ENCODE measurements at places on chromosomes 5 and 9.
A peak's percentile ranks its signal among the peaks of the same experiment; 100 is the strongest.

- DNase-seq: no peak
Observed at GRCh38 chr5:169655353-169655752, 18.3 kb downstream of the DOCK2 start.

GRCh38 chr5:33148076-33148513, 292.7 kb upstream of the TARS1 start:
- no peak for DNase-seq

DNA sequence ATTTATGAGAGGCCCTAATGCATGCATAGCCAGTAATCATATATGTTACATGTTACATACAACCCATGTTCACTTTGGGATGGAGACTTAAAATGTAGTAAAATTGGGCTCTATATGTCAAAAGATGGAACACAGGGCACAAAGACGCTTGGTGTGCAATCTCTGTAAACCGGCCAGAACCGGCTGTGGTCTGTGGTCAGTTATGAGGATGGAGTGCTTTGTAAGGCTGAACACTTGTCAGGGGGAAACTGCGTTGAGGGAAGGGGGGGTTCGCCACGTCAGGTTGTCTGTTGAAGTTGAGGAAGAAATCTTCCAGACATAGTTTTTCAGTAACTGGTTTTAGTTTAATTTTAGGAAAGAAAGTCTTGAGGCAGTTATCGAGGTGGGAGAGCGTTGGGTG, 2.7 kb upstream of the CKMT2 start:
- DNase-seq: no peak

GRCh38 chr5:139275956-139276355, 17.6 kb upstream of the MATR3 start:
- DNase-seq: no peak

- no peak for DNase-seq
Observed at GRCh38 chr9:79465156-79465555, 106.6 kb upstream of the TLE4 start.

DNA sequence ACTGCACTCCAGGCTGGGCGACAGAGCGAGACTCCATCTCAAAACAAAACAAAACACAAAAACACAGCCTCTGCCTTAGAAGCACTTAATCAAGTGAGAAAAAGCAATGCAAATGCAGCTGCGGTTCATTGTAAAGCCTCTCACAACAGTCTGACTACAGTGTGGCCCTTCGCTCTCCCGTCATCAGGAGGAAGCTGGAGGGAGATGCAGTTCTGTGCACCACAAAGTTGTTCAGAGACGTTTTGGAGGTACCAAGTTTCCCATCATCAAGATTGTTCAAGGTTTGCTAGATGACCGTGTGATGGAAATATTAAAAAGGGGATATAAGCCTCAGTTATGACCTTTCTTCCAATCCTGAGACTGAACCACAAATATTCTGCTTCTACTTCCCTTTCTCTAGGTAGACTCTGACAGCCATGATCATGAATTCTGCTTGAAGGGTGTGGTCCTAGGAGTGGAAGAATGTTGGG, 40.9 kb downstream of the SEC61B start:
- no peak for DNase-seq

DNA sequence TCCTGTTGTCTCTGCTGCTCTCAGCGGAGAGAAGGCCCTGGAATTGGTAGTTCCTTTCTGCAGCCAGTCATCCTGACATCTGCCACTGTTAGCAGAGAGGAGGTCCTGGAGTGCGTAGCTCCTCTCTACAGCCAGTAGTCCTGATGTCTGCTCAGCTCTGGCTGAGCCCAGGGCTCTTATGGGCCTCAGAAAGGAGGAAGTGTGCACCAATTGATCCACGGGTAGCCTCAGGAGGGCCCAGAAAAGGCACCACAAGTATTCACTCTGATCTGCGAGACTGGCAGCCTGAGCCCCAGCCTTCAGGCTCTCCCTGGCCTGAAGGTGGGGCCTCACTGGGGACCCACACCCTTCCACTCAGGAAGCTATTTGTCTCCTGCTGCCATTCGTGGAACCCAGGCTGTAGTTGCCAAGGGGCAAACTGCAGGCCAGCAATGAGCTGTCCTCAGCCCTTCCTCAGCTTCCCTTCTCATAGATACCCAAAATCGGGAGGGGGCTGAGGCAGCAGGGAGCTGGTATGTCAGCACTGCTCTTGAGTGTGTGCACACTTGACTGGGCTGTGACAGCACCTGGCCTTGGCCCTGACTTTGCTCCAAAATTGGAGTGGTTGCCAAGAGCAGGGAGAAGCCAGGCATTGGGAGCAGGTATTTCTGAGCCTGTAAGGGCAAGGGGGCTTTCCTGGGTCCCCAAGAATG, 1049.5 kb upstream of the ACO1 start:
- no peak for DNase-seq

DNA sequence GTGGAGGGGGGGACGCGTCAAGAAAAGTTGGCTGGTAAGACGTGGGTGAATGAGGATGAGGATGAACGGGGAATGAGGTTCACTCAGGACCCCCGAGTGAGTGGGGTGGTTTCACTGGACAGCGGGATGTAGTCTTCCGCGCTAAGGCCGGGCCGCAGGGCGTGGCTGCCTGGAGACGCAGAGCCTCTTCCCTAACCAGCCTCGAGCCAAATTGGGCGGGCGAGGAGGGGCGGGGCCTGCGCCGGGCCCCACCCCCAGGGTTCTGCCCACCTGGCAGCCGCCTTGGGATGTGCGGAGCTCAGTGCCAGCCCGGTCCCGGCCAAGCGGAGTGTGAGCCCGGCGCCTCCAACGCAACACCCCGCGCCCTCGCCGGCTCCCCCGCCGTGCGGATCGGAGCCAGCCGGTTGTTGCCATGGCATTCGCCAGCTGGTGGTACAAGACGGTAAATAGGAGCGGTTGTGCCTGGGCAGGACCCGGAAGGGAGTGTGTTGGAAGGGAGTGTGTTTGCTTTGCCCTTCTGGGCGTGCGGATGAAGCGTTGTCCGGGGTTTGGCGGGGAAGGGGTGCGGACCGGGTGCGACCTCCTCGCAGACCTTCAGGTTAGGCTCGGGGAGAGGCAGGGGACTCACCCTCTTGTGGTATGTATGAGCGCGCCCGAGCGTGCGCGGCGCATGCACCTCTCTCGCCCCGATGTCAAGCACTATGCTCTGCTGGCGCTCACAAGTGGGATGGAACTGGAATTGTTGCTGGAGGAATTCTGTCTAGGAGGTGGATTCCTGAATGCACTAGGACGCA, 746 bp downstream of the CAST start:
- DNase-seq: peak; percentile 84

- DNase-seq: no peak
Observed at GRCh38 chr5:123874600-123875201, 362.7 kb downstream of the CSNK1G3 start.

- DNase-seq: no peak
Observed at GRCh38 chr9:84556556-84556955, 113.0 kb upstream of the NTRK2 start.

DNA sequence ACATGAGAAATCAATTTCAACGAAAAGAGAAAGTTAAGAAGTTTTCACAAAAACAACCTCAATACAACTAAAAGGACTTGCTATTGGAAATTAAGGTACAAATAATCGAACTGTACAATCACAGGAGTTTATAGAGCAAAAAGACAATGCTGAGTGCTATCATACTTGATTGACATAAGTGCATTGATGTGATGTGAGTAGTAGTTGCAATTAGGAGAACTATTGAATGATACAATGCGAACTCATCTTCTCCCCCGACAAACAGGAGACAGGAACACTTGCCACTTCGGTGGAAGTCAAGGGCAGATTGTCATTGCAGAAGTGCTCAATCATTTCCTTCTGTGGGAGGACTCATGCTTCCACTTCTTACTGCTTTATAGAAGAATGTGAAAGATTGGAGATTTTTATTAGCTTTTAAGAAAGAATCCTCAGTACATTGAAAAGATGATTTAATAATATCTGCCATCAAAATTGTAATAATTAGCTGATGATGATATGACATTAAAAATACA, 276.6 kb upstream of the MPDZ start:
- DNase-seq: no peak

DNA sequence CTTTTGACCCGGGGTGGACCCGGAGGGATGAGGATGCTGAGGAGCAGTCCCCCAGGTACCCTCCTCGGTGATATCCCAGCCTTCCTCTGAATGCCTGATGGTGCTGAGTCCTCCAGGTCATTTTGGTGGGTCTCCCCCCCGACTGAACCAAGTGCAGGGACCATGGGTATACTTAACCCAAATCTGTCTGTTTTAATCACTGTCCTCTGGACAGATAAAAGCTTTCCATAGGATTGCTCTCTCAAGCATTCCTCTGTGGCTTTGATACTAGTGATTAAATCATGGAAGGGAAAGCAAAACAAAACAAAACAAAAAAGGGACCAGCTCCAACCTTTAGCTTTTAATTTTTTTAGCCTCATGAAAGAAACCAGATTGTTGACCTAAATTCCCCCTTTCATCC, 26.0 kb downstream of the PAPPA start:
- DNase-seq: no peak

- no peak for DNase-seq
Observed at GRCh38 chr5:106195679-106196474, 1474.9 kb downstream of the EFNA5 start.

GRCh38 chr9:80146466-80146865, 574.7 kb downstream of the TLE4 start:
- no peak for DNase-seq

DNA sequence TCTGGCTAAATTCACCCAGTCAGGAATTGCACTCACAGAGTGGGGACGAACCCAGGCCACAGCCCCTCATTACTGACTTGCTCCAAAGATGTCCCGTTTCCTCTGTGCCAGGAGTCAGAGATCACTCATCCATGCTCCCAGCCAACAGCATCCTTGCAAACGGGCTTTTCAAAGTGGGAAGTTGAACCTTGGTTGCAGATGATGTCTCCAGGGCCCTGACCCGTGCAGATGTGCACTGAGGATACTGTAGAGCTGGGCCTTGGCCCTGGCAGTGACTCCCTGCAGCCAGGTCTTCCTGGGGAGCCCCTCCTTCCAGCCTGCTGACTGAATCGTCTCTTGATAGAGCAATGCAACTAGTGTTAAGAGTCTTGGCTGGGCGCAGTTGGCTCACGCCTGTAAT, 22.3 kb downstream of the TCF7 start:
- no peak for DNase-seq

DNA sequence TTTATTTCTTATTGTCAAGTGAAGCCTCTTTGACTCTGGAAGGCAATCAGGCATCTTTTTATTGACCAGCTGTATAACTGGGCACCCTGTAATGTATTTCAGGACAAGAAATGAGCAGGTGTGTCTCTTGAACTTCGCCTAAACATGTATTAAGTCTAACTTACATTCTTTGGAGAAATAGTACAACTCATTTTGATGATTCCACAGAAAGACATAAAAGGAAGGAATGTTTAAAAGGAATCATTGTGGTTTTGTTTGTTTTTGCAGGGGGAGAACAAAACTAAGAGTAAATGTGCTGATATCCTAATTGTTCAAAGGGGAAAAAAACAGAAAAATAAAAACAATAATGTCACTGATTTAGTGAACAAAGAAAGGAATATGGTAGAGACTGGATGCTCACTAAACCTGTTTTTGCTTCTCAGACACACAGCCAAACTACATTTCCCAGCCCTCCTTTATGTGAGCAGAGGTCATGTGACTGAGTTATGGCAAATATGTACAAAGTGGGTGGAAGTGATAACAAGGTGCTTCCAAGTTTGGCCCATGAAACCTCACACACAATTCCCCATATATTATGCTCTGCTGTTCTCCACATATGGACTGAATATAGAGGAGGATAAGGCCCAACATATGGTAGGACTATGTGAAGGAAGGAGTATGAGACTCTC, 150.6 kb upstream of the ACOT12 start:
- no peak for DNase-seq

- no peak for DNase-seq
Observed at GRCh38 chr5:67289763-67290521, 93.3 kb upstream of the CD180 start.

GRCh38 chr9:117545846-117546245, 131.0 kb upstream of the ASTN2 start:
- DNase-seq: no peak

DNA sequence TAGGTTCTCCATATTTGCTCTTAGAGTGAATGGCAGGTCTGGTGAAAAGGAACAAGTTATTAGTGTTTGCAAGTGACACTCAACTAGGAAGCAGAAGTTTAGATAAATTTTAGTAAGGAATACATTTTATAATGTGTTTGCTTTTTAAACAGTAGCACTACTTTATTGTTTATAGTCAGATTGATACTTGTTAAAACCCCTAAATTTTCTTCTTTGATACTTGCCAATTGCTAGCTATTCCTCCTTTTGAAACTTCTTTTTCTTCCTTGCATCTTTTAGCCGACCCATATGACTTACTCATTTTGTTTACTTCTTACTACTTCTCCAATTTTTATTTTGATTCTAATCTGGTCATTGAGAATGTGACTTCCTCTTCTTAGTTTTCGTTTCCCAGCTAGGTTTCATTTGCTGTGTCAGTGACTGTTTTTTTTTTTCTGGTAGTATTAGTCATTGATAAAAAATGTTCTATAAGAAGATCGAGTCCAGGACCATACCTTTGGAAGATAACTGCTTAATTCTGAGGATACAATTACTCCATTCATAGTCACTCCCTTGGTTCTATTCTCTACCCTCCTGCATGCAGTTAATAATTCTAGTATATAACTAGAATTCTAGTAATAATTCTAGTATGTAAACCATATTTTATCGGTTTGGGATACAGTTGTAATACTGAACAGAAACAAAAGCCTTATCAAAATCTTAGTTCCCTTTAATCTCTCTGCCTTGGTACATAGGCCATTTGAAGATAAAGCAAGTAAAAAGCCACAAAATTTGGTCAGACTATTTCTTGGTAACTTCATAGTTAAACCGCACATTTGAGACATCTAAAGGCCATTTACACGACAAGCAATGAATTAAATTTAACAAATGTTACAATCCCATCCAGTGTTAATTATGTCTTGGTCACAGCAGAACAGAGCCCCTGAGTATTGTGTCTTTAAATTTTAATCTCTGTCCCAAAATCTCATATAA, 2.8 kb upstream of the RICTOR start:
- no peak for DNase-seq

GRCh38 chr5:165757791-165758190, 2252.4 kb downstream of the MAT2B start:
- no peak for DNase-seq

GRCh38 chr5:52043543-52043942, 660.3 kb downstream of the ISL1 start:
- no peak for DNase-seq

DNA sequence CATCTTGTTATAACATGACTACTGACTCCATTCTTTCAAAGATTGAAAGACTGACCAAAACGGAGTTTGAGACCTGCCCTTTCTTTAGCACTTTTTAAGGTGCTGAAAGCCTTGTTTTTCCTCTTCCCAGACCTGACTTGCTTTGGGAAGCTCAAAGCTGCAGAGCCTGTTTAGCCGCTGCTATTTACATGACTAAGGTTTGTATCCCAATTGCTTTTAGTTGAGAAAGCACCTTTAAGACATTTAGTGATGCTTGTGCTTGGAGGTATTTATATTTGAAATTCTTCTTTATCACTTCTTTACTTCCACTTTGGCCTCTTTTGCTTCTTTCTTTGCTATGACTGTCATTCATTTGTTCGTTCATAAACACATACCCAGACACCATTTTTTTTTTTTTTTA, 182.6 kb upstream of the ELL2 start:
- DNase-seq: no peak

GRCh38 chr9:129569502-129570449, 51.1 kb downstream of the C9orf50 start:
- no peak for DNase-seq
